ENCODE measurements at places on chromosomes 12 and 14. TPM values are rescaled to one million over a fixed set of nuclear protein-coding genes. Genes with fewer than 3 reads are reported as not detected.

PRH2 gene
- 2.3 TPM for total RNA-seq

TROAP gene
- total RNA-seq, result 1.6 TPM

ERP27 gene
- under 0.01 TPM for total RNA-seq

GPR132 gene
- 1.4 TPM for total RNA-seq

PZP gene
- total RNA-seq, result not detected
